ENCODE measurements at places on chromosomes 6 and 20. TPM values are rescaled to one million over a fixed set of nuclear protein-coding genes. Genes with fewer than 3 reads are reported as not detected.

BCAS1 gene
- under 0.01 TPM for total RNA-seq

DNA sequence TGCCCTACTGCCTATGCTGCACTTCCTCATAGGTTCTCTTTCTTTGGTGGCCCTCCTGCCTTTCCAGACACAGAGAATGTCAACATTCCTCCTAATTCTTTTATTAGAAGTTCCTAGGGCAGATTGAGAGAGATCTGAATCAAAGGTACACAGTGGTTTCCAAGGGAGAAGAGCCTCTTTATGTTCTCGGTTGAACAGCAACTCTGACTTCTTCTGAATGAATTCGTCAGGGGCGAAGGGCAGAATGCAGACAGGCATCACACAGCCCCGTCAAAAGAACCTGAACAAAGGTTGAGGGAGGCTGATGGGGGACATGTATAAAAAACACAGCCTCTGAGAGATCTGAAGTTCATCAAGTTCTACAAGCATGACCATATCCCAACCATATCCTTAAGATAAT is 68.1 kb upstream of the DTNBP1 start:
- DNase-seq = no peak

DNA sequence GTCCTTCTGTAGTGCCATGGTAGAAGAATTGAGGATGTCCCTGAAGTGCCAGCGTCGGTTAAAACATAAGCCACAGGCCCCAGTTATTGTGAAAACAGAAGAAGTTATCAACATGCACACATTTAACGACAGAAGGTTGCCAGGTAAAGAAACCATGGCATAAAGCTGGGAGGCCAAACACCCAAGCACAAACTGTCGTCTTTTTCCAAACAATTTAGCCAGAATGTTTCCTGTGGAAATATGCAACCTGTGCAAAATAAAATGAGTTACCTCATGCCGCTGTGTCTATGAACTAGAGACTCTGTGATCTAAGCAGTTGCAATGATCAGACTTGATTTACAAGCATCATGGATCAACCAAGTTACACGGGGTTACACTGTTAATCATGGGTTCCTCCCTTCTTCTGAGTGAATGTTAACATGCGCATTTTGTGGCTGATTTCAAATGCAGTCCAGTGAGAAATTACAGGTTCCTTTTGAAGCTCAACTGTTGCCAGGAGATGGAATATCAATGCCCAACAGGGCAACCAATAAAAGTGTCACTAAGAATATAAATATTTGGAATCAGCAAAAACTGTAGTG is 674.9 kb downstream of the GRIK2 start:
- DNase-seq = no peak

C20orf96 gene
- total RNA-seq = 1.1 TPM

DNA sequence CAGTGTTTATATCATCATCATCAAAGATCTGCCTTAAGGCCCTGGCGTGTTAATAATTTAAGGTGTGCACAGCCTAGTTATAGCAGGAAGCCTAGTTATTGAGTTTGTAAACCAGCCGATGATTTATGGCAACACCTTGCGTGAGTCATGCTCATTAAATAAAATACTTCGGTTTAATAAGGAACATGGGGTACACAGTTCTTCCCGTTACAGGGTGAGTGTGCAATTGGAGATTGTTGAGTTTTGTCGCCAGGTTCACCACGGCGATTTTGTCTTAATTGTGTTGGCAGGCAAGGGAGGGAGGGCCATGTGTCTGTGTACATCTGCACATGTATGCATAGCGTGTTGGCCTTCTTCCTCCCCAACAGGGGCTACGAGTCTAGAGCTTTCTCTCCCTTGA is 104.0 kb downstream of the TFAP2A start:
- DNase-seq = no peak

ZSCAN26 gene
- 42.1 TPM for total RNA-seq

DNA sequence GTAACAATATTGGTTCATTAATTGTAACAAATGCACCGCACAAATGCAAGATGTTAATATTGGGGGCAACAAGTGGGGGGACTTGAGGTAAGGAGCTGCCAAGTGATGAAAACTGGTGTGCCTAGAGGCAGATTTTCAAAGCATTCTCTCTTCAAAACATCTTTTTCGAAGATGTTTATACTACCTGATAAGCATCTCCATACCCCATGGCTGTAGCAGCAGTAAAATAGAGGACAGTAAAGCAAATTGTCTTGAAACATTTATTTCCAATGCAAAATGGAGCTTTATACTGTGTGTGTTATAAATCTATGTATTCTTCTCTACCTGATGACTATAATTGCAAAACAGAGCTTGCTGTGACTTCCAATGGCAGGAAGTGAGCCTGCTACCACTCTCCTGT is 42.5 kb downstream of the MYLIP start:
- no peak for DNase-seq

- peak; percentile 96 for DNase-seq
These were observed at the start of gene CCDC167 for GRCh38 chr6:37499433-37500293. TSS of gene CCDC167 (minus strand) at chr6:37499893. CDS start at chr6:37499863, 30 bp downstream.

All from IMR-90 (cell line).